ENCODE measurements at places on chromosomes 11 and 22. TPM values are rescaled to one million over a fixed set of nuclear protein-coding genes. Genes with fewer than 3 reads are reported as not detected.

Gene PPP1CA
- polyA plus RNA-seq = 129 TPM

Gene PLAAT2
- polyA plus RNA-seq = 0.46 TPM

Gene GGTLC3
- polyA plus RNA-seq = not detected

Gene PRG3
- not detected for polyA plus RNA-seq

Gene DAGLA
- 0.04 TPM for polyA plus RNA-seq

Gene KCNC1
- not detected for polyA plus RNA-seq

Gene DUSP8
- polyA plus RNA-seq = 1.7 TPM

Gene CCDC87
- 0.09 TPM for polyA plus RNA-seq

Gene DNAJC24
- 30.3 TPM for polyA plus RNA-seq

Gene CACNA1I
- not detected for polyA plus RNA-seq

Gene SYT9
- polyA plus RNA-seq = not detected

Gene BACE1-AS
- 2.3 TPM for polyA plus RNA-seq

Gene TBX1
- not detected for polyA plus RNA-seq

Gene IPO7
- polyA plus RNA-seq = 115 TPM

Gene BEST1
- 0.02 TPM for polyA plus RNA-seq

Measured in keratinocyte (primary cell).